Pancreas (tissue), 10 donors: ENCODE measurements at places on chromosomes 13 and 19. TPM values are rescaled to one million over a fixed set of nuclear protein-coding genes. Genes with fewer than 3 reads are reported as not detected.

The N4BP2L1 gene
- 8.7 TPM for total RNA-seq

DNA sequence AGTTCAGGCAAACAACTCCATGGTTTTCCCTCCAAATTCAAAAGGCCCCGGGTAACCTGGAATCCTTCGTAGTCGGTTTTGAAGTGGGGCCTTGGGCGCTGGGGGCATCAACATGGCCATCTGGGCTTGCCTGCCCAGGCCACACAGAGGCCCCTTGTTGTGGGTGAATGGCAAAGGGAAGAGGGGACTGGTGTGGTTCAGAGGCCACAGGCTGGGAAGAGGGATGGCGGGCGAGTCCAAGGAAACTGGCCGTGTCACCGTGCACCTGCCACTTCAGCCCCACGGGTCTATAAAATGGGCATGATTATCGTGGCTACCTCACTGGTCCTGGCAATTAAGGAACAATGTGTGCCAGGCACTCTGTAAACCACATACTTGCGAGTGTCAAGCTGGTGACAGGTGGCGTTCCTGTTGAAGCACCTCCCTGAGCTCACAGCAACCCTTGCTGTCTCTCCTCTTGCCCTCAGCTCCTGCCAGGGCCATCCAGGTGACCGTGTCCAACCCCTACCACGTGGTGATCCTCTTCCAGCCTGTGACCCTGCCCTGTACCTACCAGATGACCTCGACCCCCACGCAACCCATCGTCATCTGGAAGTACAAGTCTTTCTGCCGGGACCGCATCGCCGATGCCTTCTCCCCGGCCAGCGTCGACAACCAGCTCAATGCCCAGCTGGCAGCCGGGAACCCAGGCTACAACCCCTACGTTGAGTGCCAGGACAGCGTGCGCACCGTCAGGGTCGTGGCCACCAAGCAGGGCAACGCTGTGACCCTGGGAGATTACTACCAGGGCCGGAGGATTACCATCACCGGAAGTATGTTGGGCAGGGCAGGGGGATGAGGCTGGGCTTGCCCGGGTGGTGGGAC is 1.3 kb downstream of the LSR start:
- H3K27me3 ChIP-seq: no peaks in the 10 kb centered on the region
- peaks cover 10% of the 10 kb centered on the region for H3K36me3 ChIP-seq
- H3K27ac ChIP-seq: no peak overlapping the region
- peak overlapping the region; percentile 95 for H3K4me3 ChIP-seq
- DNase-seq: peak; percentile 24

- peaks cover 8% of the 10 kb centered on the region for H3K4me1 ChIP-seq
- H3K36me3 ChIP-seq: no peaks in the 10 kb centered on the region
- H3K4me3 ChIP-seq: no peak overlapping the region
- no peaks in the 10 kb centered on the region for H3K27me3 ChIP-seq
- DNase-seq: no peak
- H3K27ac ChIP-seq: no peak overlapping the region
These were observed 5.1 kb upstream of the SYCN start for GRCh38 chr19:39209196-39209595.

- H3K4me3 ChIP-seq: no peak overlapping the region
- no peak overlapping the region for H3K27ac ChIP-seq
- no peaks in the 10 kb centered on the region for H3K36me3 ChIP-seq
- no peak for DNase-seq
These were observed 182.0 kb upstream of the SERP2 start for GRCh38 chr13:44191504-44192171.

- DNase-seq: no peak
- no peaks in the 10 kb centered on the region for H3K36me3 ChIP-seq
- H3K27me3 ChIP-seq: no peaks in the 10 kb centered on the region
- H3K27ac ChIP-seq: peak overlapping the region; percentile 89
These were observed 3.6 kb downstream of the ACTN4 start for GRCh38 chr19:38650911-38651584.

The LILRB1 gene
- total RNA-seq: 5.1 TPM

DNA sequence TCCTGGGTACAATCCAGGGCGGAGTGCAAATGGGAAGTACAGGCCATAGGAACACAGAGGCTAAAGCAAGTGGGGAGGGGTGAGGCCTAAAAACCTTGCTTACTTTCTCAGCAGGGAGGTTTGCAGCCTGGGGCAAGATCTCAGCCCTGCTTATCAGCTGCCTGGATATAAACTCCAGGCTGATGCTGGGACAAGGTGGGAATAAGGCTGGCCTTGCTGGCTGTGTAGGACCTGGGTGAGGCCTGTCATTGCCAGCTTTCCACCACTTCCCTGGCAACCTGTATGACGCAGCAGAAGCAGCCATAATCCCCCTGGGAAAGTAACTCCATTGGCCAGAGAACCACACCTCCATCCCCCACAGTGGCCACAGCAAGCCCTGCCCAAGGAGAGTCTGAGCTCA is 279.1 kb upstream of the ATXN8OS start:
- no peak for DNase-seq
- H3K36me3 ChIP-seq: no peaks in the 10 kb centered on the region
- no peaks in the 10 kb centered on the region for H3K4me1 ChIP-seq
- H3K27ac ChIP-seq: no peak overlapping the region

The NHLRC3 gene
- 6.9 TPM for total RNA-seq

GRCh38 chr13:38620876-38621275 is 66.0 kb upstream of the FREM2 start:
- DNase-seq: no peak
- H3K36me3 ChIP-seq: no peaks in the 10 kb centered on the region
- H3K4me3 ChIP-seq: no peak overlapping the region
- no peaks in the 10 kb centered on the region for H3K4me1 ChIP-seq
- no peaks in the 10 kb centered on the region for H3K27me3 ChIP-seq

DNA sequence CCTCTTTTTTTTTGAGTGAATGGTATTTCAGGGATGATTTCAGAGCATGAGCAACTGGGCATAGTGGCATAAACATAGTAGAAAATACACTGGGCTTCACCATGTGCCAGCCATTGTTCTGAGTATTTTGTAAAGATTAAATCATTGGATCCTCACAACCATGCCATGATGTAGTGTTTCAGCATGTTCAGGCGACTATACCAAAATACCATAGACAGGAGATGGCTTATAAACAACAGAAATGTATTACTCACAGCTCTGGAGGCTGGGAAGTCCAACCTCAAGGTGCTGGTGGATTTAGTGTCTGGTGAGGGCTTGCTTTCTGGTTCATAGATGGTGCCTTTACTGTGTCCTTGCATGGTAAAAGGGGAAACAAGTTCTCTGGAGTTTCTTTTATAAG is 101.5 kb upstream of the KL start:
- no peaks in the 10 kb centered on the region for H3K4me1 ChIP-seq
- no peak overlapping the region for H3K4me3 ChIP-seq
- no peak for DNase-seq
- H3K36me3 ChIP-seq: no peaks in the 10 kb centered on the region
- H3K27me3 ChIP-seq: no peaks in the 10 kb centered on the region

- H3K27me3 ChIP-seq: no peaks in the 10 kb centered on the region
- H3K27ac ChIP-seq: no peak overlapping the region
- no peak overlapping the region for H3K4me3 ChIP-seq
- H3K4me1 ChIP-seq: no peaks in the 10 kb centered on the region
- DNase-seq: no peak
- no peaks in the 10 kb centered on the region for H3K36me3 ChIP-seq
These were observed 148.9 kb downstream of the USP12 start for GRCh38 chr13:27022571-27023311.

DNA sequence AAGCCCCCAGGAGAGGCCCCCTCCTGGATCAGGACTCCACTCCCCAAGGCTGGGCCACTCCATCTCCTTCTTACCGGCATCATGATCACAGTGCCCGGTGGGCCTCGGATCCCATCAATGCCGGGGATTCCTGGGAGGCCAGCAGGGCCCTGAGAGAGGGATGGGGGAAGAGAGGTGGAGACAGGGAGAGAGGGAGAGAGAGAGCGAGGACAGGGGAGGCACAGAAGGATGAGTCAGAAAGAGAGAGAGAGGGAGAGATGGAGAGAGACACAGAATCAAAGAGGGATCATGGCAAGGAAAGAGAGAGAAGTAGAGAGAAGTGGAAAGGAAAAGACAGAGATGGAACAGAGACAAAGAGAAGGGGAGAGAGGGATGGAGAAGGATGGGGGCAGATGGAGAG is 13.8 kb downstream of the COL5A3 start:
- no peak overlapping the region for H3K27ac ChIP-seq
- no peak overlapping the region for H3K4me3 ChIP-seq
- H3K36me3 ChIP-seq: no peaks in the 10 kb centered on the region

DNA sequence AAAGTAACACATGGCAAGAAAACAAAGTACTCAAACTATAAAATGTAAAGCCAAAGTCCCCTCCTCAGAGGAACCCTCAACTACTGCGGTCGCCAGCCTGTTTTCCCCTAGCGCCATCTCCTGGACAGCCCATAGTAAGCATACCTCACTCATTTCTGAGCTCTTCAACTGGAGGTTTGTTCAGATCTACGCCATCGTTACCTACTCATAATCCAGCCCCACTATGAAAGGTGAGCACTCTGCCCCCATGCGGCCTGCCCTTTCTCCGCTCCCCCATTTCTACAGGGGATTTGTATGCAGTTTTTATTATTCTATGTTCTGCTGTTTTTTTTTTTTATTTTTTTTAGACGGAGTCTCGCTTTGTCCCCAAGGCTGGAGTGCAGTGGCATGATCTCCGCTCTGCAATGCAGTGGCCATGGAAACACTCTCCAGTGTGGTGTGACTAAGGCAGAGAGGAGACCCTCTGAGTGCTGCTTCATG is 26.2 kb downstream of the OPA3 start:
- no peaks in the 10 kb centered on the region for H3K27me3 ChIP-seq
- no peak overlapping the region for H3K27ac ChIP-seq
- no peak for DNase-seq
- no peak overlapping the region for H3K4me3 ChIP-seq
- no peaks in the 10 kb centered on the region for H3K36me3 ChIP-seq

The ZNF8 gene
- 3.6 TPM for total RNA-seq

The CHAF1A gene
- 4.0 TPM for total RNA-seq

The CYP4F8 gene
- not detected for total RNA-seq

The KIR3DL2 gene
- total RNA-seq: not detected

DNA sequence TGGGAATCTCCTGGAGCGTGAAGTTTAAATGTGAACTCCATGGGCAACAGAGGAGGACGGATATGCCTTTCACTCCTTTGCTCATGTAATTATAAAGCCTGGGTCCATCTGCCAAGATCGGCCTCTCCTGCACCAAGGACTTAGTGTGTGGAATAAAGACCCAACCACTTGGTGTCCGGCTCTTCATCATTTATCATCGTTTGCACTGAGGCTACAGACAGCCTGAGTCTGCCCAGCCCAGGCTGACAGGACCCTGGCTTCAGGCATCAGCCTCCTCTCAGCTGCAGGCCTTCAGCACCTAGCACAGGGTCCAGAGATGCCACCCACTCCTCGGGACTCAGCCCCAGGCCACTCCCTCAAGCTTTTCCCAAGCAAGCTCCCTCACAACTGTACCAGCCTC is 206.8 kb upstream of the IPO5 start:
- no peaks in the 10 kb centered on the region for H3K36me3 ChIP-seq
- no peak overlapping the region for H3K4me3 ChIP-seq
- no peak overlapping the region for H3K27ac ChIP-seq
- H3K4me1 ChIP-seq: no peaks in the 10 kb centered on the region
- H3K27me3 ChIP-seq: no peaks in the 10 kb centered on the region

DNA sequence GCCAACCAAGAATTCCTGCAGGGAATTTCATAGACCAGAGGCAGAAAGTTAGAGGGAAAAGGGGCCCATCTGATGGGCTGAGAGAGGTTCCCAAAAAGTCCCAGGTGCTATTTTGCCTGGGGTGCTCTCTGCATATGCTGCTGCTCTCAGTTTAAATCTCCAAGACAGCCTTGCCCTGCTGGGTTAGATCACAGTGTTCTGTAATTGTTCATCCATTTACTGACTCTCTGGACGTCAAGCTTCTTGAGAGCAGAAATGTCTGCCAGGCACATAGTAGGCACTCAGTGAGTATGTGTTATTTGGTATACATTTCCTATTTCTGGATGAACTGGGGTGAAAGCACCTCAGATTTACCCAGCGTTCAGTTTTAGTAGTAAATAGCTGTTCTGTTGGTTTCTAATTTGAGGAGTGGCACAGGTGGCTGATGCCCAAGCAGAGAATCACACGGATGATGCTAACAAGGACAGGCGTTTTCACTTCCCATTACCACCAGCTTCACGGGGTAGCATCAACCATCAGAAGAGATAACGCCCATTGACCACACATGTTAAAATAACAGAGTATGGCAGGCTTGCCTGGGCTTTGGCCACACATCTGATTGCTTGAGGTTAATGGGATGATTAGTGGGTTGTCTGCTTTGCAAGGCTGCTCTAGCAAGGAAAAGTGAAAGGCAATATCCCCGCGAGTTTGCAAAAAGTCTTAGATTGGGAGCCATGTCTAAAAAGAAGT is 161.1 kb downstream of the SLC7A1 start:
- no peaks in the 10 kb centered on the region for H3K36me3 ChIP-seq
- H3K4me1 ChIP-seq: no peaks in the 10 kb centered on the region
- DNase-seq: no peak
- H3K27me3 ChIP-seq: no peaks in the 10 kb centered on the region
- H3K4me3 ChIP-seq: no peak overlapping the region
- H3K27ac ChIP-seq: no peak overlapping the region

The ZNF177 gene
- 0.83 TPM for total RNA-seq

DNA sequence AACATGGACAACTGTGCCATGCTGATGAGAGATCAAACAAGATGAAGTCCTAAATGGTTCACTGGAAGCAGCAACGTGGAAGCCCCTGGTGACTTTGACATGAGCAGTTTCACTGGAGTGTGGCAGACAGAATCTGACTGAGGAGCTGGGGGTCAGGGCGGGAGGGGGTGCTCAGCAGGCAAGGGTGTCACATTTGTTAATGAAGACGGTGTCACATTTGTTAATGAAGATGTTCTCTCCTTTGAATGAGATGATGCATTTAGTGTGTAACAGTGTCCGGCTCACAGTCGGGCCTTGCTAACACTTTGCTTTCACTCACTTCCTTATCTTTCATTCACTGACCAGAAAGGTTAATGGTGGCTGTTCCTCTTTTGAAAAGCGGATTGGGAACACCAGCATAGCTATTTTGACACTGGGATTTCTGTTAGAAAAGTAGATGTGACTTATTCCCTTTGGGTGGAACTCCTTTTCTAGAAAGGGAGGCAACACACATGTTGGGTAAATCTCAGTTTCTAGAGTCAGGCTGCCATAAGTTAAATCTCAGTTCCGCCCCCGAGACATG is 693.7 kb downstream of the UQCRFS1 start:
- no peaks in the 10 kb centered on the region for H3K27me3 ChIP-seq
- H3K4me1 ChIP-seq: no peaks in the 10 kb centered on the region
- H3K36me3 ChIP-seq: no peaks in the 10 kb centered on the region

The CDKN2D gene
- 2.9 TPM for total RNA-seq

DNA sequence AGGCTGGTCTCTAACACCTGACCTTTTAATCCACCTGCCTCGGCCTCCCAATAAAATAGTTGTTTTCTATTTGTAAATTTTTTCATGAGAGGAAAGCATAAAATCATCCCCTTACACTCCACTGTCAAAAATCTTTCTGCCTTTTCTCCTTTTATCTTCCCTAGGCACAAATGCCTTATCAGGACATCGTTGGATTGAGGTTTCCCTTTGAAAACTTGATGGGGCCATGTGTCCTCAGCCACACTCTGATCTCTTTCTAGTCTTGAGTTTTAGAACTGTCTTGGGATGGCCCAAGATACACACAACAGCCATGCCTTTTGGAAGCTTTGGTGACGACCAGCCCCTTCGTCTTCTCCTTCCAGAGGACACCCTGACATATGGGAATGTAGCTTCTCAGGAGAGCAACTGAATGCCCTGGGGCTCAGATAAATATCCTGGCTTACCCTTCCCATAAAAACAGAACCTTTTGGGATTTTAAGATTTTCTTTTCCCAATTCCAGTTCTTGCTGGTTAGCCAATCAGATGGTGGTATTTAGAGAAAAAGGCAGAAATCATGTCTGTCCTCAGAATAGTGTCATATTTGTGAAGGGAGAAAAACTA is 112.4 kb downstream of the ZNF429 start:
- H3K4me3 ChIP-seq: no peak overlapping the region
- H3K27ac ChIP-seq: no peak overlapping the region
- H3K4me1 ChIP-seq: no peaks in the 10 kb centered on the region
- no peak for DNase-seq
- no peaks in the 10 kb centered on the region for H3K36me3 ChIP-seq
- H3K27me3 ChIP-seq: no peaks in the 10 kb centered on the region

The KIR2DL3 gene
- total RNA-seq: not detected
